ENCODE measurements at places on chromosomes 3 and 15. TPM values are rescaled to one million over a fixed set of nuclear protein-coding genes. Genes with fewer than 3 reads are reported as not detected.

GRCh38 chr3:16449369-16449768 lies 64.1 kb downstream of the RFTN1 start:
- no peak for DNase-seq

CPLX3 gene
- total RNA-seq: not detected

- peak; percentile 40 for DNase-seq
These were observed 56.1 kb downstream of the CRTC3 start for GRCh38 chr15:90585863-90586262.

SERINC4 gene
- under 0.01 TPM for total RNA-seq

GRCh38 chr15:61685971-61686370 lies 374.3 kb downstream of the VPS13C start:
- no peak for DNase-seq
